ENCODE measurements at places on chromosomes 5 and 9.

DNA sequence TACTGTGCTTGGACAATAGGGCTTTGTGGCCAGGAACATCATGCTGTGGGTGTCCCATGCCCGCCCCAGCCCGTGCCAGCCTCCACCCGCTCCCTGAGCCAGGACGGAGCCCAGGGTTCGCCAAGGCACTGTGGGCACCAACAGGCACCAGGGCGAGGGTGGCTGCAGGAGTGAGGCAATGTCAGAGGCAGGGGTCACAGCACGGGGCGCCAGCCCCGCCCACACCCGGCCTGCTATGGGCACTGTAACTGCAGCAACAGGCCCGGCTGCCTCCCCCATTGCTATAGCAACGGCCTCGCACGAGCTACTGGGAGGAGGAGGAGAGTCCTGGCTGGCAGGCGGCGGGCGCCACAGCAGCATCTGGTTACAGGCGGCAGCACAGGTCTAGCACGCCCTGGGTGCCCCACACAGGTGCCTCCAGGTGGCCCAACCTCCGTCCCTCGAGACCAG lies 2.5 kb downstream of the ABCA2 start:
- peak; percentile 44 for ATAC-seq

- ATAC-seq = no peak
Observed at GRCh38 chr9:18138656-18139055, 335.3 kb upstream of the ADAMTSL1 start.

DNA sequence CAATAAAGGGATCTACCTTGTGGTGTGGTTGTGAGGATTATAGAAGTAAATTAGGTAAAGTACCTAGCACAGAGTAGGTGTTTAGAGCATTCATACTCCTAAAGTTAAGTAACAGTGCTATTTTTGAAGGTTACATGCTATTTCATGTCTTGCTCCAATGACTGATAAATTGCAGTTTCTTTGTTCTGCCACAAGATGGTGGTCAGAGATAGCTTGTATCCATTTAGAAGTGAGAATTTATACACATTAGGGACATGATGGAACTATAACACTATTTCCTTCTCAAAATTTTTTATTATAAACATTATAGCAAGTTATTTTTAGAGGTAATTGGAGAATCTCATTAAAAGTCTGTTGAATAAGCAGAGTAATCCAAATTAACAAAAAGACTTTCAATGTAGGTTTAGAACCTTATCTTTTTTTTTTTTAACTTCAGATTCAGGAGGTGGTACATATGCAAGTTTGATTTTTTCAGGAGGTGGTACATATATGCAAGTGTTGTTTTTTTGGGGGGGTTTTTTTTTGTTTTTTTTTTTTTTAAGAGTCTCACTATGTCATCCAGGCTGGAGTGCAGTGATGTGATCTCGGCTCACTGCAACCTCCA lies 17.1 kb downstream of the MTREX start:
- no peak for ATAC-seq

- ATAC-seq = no peak
Observed at GRCh38 chr5:180739271-180739670, 587 bp downstream of the OR2Y1 start.

- ATAC-seq = no peak
Observed at GRCh38 chr5:56158331-56158960, 74.7 kb downstream of the ANKRD55 start.
